ENCODE measurements at places on chromosomes 12 and 14. TPM values are rescaled to one million over a fixed set of nuclear protein-coding genes. Genes with fewer than 3 reads are reported as not detected.

Gene KRT83
- total RNA-seq, result not detected

Gene MAP1LC3B2
- 0.82 TPM for total RNA-seq

DNA sequence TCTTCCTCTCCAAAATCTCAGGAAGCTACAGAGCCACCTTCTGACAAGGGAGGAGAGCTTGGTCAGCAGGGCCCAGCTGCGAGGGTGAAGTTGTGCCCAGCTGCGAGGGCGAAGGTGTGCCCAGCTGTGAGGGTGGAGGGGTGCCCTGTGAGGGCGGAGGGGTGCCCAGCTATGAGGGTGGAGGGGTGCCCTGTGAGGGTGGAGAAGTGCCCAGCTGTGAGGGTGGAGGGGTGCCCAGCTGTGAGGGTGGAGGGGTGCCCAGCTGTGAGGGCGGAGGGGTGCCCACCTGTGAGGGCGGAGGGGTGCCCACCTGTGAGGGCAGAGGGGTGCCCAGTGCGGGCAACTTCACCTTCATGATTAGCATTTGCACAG, 20.4 kb upstream of the TTC7B start:
- DNase-seq, result no peak

Gene PPP1R3E
- total RNA-seq, result 1.3 TPM

- no peak for DNase-seq
Observed at GRCh38 chr12:13288501-13288900, 92.0 kb downstream of the EMP1 start.

GRCh38 chr12:114671443-114672411, 12.2 kb downstream of the TBX3 start:
- no peak for DNase-seq

DNA sequence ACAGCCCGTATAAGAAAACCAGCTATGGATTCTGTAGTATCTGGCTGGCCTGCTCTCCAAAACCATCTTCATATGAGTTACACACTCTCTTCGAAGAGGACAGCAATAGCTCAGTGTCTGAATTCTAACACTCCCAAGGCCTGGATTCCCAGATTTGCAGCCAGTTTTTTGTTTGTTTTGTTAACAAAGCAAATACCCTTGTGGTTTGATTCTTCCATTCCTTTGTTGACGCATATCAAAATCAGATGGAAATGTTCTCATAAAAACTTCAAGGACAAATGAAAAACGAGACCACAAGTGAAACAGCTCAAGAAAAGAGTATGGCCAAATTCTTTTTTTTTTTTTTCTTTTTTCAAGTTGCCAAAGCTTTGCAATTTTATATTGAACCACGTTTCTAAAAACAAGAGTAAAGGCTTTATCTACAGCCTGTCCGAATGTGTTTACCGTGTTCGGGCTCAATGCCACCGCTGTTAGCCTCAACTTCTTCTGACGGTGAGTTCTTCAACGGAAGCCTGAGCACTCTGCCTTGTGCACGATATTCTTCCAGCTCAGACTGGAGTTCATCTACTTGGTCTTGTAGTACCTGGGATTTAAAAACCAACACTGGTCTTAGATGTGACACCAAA, 67.5 kb downstream of the NIN start:
- DNase-seq, result no peak

GRCh38 chr14:24986206-24986893, 63.6 kb downstream of the STXBP6 start:
- no peak for DNase-seq

GRCh38 chr12:65556676-65557437, 267.4 kb upstream of the HMGA2 start:
- peak; percentile 61 for DNase-seq

DNA sequence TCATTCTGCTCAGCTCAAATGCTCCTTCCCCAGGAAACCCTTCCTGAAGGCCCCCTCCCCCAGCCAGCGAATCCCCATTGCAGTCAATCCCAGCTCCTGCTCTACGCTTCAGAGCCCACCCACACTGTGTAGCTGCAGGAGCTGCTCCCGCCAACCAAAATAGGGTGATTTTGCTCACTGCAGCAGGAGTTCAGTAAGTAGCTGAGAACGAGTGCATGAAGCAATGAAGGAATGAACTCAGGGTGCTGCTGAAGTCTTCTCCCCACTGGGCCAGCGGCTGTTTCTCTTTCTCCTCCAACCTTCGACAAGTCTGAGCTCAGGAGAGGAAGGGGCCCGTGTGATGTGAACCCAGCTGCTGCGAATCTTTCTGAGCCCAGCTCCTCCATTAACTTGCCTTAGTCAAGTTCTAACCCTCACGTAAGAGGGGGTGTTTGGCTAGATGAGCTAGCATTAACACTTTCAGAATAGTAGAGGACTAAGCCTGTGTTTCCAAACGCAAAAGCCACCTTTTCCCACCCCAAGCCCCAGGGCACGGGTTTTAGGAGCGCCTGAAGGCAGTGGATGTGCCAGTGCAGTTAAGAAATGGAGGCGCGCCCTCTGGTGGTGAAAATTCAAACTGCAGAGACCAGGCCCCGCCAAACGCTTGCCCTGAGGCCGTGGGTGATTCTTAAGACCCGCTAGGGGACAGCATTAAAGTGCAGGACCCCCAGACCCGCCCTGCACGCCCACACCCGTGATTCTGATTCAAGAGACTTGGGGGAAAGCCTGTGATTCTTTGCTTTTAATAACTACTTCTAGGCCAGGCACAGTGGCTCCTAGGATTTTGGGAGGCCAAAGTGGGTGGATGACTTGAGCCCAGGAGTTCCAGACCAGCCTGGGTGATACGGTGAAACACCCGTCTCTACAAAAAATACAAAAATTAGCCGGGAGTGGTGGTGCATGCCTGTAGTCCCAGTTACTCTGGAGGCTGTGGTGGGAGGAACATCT, 11.9 kb upstream of the SERPINA4 start:
- no peak for DNase-seq

GRCh38 chr12:103560604-103561101, 26.4 kb upstream of the STAB2 start:
- DNase-seq, result no peak

DNA sequence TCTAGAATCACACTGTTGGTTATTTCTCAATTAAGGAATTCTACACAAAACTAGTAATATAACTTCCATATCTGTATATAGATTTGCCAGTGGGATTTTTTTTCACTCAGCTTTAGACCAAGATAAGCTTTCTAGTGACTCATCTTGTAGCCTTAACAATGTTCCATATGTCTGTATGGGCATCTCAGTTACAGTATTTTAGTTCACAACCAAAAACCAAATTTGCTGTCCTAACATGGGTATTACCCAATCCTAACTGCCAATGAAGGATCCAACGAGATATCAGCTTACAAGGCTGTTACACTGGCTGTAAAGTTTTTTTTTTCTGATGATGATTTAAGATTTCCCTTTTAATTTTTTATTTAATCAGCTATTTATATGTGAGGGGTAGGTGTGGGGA, 31.5 kb upstream of the KRR1 start:
- DNase-seq, result no peak

DNA sequence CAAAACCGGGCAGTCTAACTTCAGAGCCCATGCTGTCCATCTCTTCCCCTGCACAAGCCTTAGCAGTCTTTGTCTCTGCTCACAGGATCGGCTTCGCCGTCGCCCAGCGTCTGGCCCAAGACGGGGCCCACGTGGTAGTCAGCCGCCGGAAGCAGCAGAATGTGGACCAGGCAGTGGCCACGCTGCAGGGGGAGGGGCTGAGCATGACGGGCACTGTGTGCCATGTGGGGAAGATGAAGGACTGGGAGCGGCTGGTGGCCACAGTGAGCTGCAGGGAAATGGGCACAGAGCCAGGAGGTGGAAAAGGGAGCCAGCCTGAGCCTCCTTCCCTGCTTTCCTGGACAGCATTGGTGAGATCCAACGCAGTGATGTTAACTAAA, 14.2 kb upstream of the CARMIL3 start:
- no peak for DNase-seq

Gene SIX6
- total RNA-seq, result not detected

GRCh38 chr12:18700271-18700670, 37.5 kb downstream of the PLCZ1 start:
- no peak for DNase-seq
